ENCODE measurements at places on chromosomes 7 and 10. TPM values are rescaled to one million over a fixed set of nuclear protein-coding genes. Genes with fewer than 3 reads are reported as not detected.

GRCh38 chr10:60235001-60235400 is 154.7 kb downstream of the ANK3 start:
- DNase-seq: no peak

AKR1D1 gene
- polyA plus RNA-seq: 0.18 TPM

GRCh38 chr7:158432369-158433341 is 155.0 kb downstream of the PTPRN2 start:
- DNase-seq: peak; percentile 49

GRCh38 chr7:116354171-116354545 is 143.8 kb downstream of the TES start:
- DNase-seq: no peak

TRRAP gene
- 9.0 TPM for polyA plus RNA-seq

DNA sequence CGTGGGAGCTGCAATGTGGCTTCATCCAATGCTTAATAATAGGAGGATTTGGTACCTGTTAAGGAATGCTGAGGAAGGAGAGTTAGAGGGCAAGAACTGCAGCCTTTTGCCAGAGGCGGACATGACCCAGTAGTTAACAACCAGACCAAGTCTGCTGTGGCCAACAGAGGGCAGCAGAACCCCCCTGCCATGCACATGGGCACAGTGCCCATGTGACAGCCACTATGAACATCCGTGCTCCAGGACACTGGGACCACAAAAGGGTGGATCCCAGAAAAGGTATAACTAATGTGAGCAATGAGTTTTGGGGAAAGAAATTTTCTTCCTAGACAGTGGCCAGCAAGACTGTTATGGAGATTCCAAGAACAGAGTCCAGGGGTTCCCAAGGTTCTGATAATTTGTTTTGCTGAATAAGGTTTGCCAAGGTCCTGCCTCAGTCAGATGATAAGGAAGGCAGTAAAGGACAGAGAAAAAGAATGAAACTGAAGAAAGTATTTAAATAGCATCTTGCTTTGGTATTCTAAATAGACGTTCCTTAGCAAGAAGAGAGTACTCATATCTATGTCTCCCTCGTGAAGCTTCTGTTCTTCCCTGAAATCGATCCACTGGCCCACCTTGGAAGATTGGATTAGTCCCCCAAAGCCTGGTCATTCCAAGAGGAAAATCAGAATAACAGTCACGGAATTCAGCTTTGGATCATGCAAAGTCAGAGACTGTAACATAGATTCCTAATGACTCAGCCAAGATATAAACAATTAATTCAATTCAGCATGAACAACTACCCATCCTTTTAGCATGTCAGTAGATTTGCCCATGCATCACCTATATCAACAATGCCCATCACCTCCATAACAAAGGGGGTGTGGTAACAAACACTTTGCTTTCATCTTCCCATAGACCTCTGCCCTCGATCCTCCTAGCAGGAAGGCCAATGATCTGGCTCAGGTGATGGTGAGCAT is 56.0 kb downstream of the LGI1 start:
- peak; percentile 58 for DNase-seq

- DNase-seq: peak; percentile 36
These were observed 126.3 kb upstream of the CELF2 start for GRCh38 chr10:10891124-10892082.

GRCh38 chr7:81186691-81187090 is 267.8 kb upstream of the SEMA3C start:
- no peak for DNase-seq

DNA sequence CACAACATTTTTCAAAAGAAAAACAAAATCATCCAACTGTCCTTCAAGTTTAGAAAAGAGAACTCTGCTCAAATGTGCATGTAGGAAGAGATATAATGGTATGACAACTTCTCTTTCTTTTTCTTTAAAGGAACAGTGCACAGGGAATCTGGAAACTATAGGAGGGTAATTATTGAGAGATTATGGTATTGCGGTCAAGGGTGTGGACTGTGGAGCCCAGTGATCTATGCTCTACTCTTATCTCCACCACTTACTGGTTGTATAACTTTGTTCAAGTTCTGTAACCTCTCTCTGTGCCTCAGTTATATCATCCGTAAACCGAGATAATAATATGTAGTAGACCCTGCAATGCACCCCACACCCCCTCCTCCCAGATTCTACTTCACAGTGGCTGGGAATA is 69.8 kb upstream of the PCGF5 start:
- no peak for DNase-seq

UTF1 gene
- not detected for polyA plus RNA-seq

SH2B2 gene
- 13.1 TPM for polyA plus RNA-seq

DNA sequence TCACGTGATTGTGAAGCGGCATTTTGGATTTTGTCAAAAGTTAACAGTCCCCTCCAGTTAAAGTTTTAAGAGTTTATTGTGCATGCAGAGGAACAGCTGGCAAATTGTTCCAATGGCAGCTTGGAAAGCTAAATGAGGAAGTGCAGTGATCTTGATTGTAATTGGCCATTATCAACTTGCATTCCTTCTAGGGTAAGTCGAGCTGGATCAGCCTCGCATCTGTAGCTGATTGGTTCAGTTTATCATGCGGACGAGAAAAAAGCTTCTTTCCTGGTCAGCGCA is 566 bp downstream of the ZNF789 start:
- DNase-seq: peak; percentile 52

DNA sequence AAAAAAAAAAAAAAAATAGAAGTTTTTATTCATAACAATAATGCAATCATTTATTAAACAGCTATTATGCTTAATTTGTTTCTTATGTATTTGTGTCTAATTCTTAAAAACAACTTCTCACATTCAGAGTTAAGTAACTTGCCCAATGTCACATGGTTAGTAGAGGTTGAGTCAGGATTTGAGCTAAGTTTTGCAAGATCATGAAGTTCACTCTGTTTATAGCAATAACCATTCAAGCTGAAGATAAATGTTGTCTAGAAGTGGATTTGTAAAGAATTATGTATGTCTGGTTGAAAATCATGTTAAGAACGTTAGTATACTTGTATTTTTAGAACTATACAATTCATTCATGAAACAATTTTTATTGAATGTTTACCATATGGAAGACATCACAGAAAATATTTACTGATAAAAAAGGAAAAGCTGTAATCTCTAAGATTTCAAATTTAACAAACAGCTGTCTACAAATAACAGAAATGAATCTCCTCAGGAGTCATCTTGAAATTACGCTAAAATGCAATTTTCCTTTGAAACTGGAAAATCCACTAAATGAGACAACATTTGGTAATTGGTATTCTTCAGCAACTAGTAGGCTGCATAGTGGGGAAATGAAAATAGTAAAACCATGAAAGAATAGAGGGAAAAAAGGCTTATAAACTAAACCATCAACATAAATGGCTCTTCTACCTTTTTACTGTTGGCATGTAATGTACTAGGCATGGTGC is 70.5 kb upstream of the AHR start:
- DNase-seq: peak; percentile 32

GRCh38 chr7:51430480-51431086 is 114.0 kb upstream of the COBL start:
- peak; percentile 79 for DNase-seq

DNA sequence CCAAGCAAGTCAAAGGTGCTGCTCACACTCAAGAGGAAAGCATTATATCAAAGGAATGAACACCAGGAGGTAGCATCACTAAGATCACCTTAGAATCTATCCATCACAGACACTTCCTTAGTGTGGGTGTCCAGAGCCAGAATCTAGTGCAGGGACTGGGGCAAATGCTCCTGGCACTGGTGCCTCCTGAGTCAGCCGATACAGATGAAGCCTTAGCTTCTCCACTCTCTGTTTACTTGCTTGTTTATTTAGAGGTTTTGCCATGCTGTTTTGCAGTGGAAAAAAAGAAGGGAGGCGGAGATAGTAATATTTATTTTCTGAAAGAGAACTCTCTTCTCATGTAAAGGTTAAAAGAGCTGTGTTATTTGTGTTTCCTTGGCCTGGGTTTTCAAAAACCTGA is 303.1 kb downstream of the WDR11 start:
- no peak for DNase-seq

ACSM6 gene
- polyA plus RNA-seq: not detected

DNA sequence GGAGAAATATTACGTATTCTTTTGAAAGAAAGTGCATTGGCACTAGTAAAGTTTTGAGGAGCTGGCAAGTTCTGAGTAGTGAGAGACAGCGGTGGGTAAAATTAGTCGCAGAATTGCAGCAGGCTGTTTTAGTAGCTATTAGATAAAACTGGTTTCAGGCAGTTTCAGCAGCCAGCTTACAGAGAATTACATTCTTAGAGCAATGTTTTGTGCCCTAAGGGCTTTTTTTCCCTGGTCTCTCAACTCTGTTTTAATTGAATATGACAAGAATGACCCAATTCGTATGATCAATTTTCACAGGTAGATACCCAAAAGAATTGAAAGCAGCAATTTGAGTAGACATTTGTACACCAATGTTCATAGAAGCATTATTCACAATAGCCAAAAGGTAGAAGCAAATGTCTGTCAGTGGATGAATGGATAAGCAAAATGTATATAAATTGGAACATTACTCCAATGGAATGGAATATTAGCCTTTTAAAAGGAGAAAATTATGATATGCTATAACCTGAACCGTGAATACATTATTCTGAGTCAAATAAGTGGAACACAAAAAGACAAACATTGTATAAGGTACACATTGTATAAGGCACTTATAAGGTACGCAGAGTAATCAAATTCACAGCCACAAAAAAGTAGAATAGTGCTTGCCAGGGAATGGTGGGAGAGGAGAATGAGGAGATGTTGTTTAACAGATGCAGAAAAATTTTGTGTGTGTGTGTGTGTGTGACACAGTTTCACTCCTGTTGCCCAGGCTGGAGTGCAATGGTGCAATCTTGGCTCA is 5.2 kb upstream of the KBTBD2 start:
- DNase-seq: no peak

DNA sequence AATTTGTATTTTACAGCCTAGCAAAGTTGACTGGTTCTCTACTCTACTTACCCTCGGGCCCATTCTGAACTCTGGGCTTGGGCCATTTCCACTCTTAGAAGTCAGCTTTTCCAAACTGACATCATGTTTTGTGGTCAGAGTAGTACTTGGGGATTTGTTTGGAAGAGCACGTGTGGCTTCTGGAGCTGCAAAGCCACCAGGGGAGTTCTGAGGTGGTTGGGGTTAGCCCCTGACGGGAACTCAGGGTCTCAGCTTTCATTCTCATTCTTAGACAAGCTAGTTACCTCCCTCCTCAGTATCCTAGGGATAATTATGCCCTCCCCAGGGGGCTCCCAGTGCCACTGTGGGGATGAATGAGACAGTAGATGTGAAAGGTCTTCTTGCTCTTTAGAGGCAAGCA is 647.7 kb upstream of the GALNT17 start:
- DNase-seq: no peak

- peak; percentile 64 for DNase-seq
These were observed 538 bp downstream of the TFAM start for GRCh38 chr10:58385784-58386112.

CALML3 gene
- polyA plus RNA-seq: not detected

NKX2-3 gene
- polyA plus RNA-seq: not detected

DNA sequence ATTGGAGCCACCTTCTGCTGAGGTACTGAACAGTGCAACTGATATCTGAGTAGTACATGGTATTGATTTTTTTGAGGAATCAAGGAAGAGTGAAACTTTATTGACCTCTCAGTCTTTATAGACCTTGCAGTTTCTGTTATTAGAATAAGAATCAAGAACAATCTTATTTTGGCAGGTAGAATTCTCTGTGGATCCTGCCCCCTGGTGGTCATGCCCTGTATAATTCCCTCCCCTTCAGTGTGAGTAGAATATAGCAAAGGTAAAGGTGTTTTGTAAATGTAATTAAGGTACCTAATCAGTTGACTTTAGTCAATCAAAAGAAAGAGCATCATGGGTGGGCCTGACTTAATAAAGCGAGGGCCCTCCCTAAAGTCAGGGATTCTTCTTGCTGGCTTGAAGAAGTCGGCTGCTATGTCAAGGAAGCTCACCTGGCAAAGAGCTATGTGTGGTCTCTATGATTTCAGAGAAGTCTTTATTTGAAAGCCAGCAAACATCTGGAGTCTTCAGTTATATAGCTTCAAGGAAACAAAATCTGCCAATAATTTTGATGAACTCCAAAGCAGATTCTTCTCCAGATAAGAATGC is 142.8 kb downstream of the LSM5 start:
- peak; percentile 36 for DNase-seq

GRCh38 chr10:77231884-77232610 is 405.6 kb downstream of the KCNMA1 start:
- DNase-seq: no peak

PHYHIPL gene
- 1.1 TPM for polyA plus RNA-seq

FAM185A gene
- polyA plus RNA-seq: 12.1 TPM

DNA sequence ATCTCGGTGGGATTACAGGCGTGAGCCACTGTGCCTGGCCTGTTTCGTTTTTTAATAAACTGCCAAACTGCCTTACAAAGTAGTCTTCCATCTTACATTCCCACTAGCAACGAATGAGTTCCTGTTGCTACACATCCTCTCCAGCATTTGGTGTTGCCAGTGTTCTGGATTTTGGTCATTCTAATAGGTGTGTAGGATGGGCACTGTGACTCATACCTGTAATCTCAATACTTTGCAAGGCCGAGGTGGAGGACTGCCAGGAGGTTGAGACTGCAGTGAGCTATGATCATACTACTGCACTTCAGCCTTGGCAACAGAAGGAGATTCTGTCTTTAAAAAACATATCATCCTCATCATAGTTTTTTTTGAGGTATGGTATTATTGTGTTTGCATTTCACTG is 21.4 kb upstream of the RSBN1L start:
- peak; percentile 45 for DNase-seq

- DNase-seq: peak; percentile 96
These were observed 123.4 kb downstream of the NEURL1 start for GRCh38 chr10:103616705-103617601.

GRCh38 chr10:78162853-78163252 is 129.2 kb downstream of the RPS24 start:
- no peak for DNase-seq

SLC16A9 gene
- 3.5 TPM for polyA plus RNA-seq

FAM131B gene
- polyA plus RNA-seq: 0.26 TPM

DNA sequence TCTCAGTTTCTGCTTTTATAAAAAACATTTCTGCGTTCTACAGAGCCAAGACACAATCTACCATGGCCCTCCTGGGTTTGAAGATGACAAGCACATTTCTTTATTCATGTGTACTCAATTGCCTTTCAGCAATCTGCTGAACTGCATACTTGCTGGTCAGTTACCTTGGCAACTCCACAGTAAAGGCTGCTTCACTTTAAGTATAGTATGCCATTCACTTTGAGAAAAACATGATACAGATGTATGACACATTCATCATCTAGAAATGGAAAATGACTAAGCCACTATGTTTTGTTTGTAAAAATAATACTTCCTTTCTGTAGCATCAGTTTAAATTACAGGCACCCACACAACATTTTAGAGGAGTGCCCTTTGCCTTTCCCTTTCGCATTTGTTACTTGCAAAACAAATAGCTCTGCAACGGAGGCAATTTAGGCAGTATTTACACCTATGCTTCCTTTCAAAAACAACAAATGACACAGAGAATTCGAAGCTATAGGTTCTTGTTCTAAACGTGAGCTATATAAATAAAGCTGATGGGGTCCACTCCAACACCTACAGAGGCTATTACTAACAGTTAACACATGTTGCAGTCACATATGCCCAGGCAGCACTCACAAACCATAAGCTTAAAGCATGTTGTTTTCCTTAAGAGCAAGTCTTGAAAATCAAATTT is 23.5 kb downstream of the SGCE start:
- peak; percentile 70 for DNase-seq

All from cardiac muscle cell (in vitro differentiated cells and primary cell).